ENCODE measurements at places on chromosomes 13 and 19. TPM values are rescaled to one million over a fixed set of nuclear protein-coding genes. Genes with fewer than 3 reads are reported as not detected.

- DNase-seq: no peak
Observed at GRCh38 chr13:21020176-21020575, 41.2 kb downstream of the LATS2 start.

NOVA2 gene
- total RNA-seq: 1.3 TPM

GRCh38 chr13:21825186-21825585 is 154.3 kb downstream of the FGF9 start:
- DNase-seq: no peak

DNA sequence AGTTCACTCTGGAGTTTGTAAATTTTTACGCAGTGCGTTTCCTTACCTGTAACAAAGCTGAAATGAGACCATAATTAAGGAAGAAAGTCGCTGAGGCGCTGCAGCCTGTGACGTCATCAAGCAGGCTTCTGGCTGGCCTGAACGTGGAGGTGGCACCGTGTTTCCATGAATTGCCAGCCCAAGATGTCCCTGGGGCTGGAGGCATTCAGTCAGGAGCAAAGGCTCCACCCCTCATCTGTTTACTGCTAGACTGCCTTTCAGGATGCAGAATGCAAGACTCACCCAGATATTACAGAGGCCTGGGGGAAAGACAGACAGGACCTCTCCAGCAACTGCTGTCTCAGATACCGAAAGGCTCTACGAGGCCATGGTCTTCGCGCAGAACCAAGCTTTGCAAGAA is 424.6 kb downstream of the TSHZ3 start:
- no peak for DNase-seq

DNA sequence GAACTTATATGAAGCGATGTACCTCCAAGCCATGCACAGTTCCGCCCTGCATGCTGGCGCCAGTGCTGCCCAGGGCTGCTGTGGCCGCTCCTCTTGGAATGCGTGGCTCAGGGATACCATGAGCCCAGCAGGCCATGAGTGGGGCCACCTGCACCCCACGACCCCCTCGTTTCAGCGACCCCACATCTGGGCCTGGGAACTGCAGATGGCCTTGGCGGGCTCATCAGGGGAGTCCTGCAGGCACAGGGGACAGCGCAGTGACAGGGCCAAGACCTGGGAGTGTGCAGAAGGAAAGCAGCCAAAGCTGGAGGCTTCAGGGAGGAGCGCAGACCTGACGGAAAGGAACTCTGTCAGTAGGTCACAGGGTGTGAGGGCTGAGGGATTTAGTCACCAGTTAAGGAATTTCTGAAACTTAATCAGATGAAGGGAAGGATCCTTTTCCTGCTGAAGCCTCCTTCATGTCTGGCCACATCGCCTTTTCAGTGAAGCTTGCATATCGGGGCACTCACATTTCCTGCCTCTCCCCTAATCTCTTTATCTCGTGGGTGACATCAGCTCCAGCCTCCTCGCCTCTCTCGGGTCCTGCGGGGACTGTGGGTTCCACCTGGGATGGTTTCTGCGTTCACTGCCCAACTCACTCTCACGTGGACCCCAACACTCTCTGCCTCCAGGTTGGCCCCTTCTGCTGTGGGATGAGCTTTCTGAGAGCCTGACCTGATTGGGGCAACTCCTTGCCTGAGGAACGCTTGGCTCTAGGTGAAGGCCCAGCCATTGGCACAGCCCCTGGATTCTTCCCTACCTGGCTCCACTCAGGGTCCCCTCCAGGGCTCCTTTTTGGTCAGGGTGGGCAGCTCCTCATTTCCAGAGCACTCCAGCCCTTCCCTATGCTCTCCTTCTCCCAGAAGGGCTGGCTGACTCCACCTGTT is 123.5 kb downstream of the CRYL1 start:
- DNase-seq: no peak

DNA sequence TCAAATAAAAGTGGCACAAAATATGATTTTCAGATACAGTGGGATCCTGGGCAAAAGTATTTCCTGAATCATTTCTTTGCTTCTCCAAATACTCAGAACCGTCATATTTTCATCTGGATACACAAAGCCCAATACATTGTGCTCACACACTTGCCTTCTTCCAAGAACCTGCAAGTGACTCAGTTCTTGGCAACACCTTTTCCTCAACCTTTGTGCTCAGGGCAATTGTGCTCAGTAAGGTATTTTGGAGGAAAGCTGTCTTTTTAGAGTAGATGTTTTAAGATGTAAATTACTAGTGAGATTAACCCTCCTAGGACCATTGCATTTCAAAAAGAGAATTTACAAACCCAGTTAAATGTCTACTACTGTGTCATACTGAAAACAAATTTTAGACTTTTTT is 233.5 kb downstream of the EFNB2 start:
- no peak for DNase-seq

- DNase-seq: no peak
Observed at GRCh38 chr13:36712770-36713169, 39.0 kb downstream of the SERTM1 start.

DNA sequence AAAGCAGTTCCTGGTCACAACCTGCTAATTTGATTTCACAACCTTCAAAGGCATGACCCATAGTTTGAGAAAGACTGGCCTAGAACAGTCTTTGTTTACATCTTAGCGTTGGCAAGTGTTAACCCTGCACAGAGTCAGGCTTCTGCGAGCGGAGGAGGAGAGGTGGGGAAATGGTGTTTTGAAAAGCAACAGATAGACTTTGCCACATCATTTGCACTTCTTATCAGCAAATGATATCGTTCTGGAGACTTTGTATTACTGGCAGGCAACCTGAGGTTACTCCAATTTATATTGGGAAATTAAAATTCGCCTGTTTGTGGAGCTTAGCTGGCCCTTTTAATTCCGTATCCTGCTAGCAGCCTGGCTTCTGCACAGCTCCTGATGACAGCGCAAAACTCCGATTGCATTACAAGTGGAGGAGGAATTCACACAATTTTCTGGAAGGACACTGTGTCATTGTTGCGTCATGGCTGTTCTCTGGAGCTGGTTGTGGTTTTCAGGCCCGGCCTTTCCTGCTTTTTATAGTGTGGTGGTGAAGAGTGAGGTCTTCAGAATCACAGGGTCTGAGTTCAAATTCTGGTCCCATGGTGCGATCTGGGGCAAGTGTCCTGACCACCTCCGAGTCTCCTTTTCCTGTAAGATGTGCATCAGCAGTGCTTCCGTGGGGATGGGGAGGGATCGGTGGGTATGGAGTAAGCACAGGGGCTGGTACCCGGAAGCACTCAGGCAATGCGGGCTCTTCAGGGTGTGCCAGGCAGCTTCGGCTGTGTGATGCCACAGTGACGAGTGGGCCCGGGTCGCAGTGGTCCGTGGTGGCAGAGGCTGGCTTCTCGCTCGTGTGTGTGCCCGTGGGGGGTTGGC is 49.1 kb upstream of the EHD2 start:
- DNase-seq: no peak

GRCh38 chr13:65601855-65602254 is 1628.3 kb downstream of the PCDH9 start:
- DNase-seq: no peak

- DNase-seq: no peak
Observed at GRCh38 chr13:106490569-106491321, 44.7 kb downstream of the EFNB2 start.

RUBCNL gene
- total RNA-seq: 13.5 TPM

GRCh38 chr13:113990321-113990837 is 16.5 kb upstream of the C13orf46 start:
- peak; percentile 17 for DNase-seq

DNA sequence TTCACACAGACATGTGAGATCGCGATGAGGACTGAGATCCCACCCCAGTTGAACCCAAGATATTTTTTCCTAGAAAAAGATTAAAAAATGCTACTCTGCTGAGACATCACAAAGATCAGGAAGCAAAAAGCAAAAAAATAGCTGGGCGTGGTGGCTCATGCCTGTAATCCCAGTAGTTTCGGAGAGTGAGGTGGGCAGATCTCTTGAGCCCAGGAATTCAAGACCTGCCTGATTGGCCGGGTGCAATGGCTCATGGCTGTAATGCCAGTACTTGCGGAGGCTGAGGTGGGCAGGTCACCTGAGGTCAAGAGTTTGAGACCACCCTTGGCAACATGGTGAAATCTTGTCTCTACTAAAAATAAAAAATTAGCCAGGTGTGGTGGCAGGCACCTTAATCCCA is 1.1 kb downstream of the FUT3 start:
- no peak for DNase-seq

GRCh38 chr19:33503433-33504057 is 18.0 kb downstream of the PEPD start:
- peak; percentile 1 for DNase-seq

TTC9B gene
- not detected for total RNA-seq

GRCh38 chr19:3479177-3479833 is 1.0 kb downstream of the SMIM24 start:
- DNase-seq: peak; percentile 55

- no peak for DNase-seq
Observed at GRCh38 chr19:20182222-20182785, 15.3 kb downstream of the ZNF486 start.

DNA sequence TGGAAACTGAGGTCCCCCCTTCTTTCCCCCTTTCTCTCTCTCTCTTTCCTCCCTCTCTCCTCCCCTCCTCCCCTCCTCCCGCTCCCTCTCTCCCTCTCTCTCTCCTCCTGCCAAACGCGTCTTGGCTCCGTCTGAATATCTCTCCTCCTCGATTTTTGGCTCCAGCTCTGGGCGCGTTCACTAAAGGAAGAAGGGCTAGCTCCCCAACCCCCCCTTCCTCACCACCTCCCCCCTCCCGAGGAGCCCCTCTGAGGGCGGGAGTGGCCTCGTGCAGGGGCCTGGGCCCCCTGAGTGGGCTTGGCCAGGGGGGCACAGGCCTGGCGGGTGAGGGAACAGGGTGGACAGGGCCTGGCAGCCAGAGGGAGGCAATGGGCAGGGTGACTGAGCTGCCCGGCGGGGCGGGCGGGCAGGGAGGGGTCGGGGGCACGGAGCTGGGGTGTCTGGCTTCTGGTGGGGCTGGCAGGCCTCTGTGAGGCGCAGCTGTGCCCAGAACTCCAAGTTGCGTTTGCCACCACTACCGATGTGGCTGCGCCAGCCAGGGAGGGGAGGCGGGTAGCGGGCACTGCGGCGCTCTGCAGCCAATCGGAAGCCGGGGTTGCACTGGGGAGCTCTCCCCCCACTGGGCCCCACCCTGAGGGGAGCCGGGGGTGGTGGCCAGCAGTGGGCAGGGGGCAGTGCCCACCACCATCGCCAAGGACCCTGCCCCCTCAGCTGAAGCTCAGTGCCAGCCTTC is 7.1 kb downstream of the NFIX start:
- no peak for DNase-seq

GRCh38 chr19:33644284-33644836 is 22.6 kb downstream of the CHST8 start:
- no peak for DNase-seq

GRCh38 chr13:51740698-51741097 is 63.3 kb downstream of the DHRS12 start:
- no peak for DNase-seq

CACNA1A gene
- total RNA-seq: 5.7 TPM

GRCh38 chr13:40488869-40489391 is 177.5 kb downstream of the FOXO1 start:
- no peak for DNase-seq

- DNase-seq: peak; percentile 31
Observed at GRCh38 chr19:7366701-7367420, 18.1 kb downstream of the ARHGEF18 start.

CGB2 gene
- total RNA-seq: not detected

DNA sequence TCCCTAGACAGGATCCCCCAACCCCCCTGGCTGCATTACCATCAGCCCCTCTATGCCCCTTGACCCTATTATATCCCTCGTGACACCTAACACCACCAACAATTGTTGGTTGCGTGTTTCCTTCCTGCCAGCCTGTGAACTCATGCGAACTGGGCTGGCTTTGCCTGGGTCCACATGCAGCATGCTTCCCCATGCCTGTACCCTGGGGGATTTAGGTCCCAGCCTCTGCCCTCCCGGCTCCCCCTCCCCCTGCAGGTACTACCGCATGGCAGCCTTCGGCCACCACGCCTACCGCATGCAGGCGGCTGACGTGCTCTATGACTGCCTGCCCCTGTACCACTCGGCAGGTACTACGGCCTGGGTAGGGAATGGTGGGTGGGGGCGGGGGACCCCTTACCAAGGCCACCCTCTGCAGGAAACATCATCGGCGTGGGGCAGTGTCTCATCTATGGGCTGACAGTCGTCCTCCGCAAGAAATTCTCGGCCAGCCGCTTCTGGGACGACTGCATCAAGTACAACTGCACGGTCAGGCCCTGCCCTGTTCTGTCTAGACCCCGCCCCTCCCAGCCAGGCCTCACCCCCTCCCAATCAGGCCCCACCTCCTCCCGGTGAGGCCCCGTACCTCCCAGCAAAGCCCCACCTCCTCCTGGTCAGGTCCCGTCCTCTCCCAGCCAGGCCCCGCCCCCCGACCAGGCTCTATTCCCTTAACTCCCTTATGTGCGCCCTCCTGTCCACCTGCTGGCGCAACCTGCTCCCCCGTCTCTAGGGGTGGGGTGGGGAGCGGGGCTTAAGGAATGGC is 18.5 kb downstream of the SLC27A1 start:
- peak; percentile 93 for DNase-seq

ZNF610 gene
- 1.7 TPM for total RNA-seq

GRCh38 chr13:113545931-113546516 is 38.5 kb upstream of the TFDP1 start:
- no peak for DNase-seq

- DNase-seq: peak; percentile 11
Observed at GRCh38 chr13:25798998-25799397, 252.8 kb downstream of the SHISA2 start.

GRCh38 chr19:17496337-17496997 is 15.0 kb upstream of the PGLS start:
- peak; percentile 84 for DNase-seq

SNAPC2 gene
- total RNA-seq: 22.1 TPM

UTP14C gene
- 20.5 TPM for total RNA-seq

KIR3DL2 gene
- not detected for total RNA-seq

PLIN5 gene
- 3.2 TPM for total RNA-seq

DNA sequence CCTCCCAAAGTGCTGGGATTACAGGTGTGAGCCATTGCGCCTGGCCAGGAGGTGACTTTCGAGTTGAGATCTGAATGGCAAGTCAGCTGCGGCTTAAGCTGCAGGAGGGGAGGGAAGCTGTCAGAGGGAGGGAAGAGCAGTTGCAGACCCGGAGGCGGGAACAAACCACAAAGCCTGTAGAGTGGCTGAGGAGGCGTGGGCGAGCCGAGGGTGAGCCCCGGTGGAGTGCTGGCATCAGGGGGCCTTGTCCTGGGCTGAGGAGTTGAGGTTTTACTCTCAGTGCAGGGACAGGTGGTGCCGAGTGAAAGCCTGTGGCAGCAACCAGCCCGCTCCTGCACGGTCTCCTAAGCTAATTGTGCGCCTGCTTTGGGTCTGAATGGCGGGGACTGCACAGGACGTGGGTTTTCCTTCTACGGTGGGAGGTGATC is 24.2 kb downstream of the PPP1R37 start:
- DNase-seq: no peak

GRCh38 chr19:10823690-10824089 is 12.3 kb downstream of the TMED1 start:
- DNase-seq: no peak

SETDB2 gene
- total RNA-seq: 13.7 TPM

- DNase-seq: no peak
Observed at GRCh38 chr13:105509981-105510762, 1025.3 kb downstream of the EFNB2 start.

- no peak for DNase-seq
Observed at GRCh38 chr19:8036434-8037099, 16.0 kb upstream of the CCL25 start.

- no peak for DNase-seq
Observed at GRCh38 chr19:42172261-42172660, 40.0 kb upstream of the POU2F2 start.

- DNase-seq: no peak
Observed at GRCh38 chr19:12330340-12330739, 3.1 kb downstream of the ZNF563 start.
